Femur (tissue), 1 donor: ENCODE measurements at places on chromosomes 4 and X.

DNA sequence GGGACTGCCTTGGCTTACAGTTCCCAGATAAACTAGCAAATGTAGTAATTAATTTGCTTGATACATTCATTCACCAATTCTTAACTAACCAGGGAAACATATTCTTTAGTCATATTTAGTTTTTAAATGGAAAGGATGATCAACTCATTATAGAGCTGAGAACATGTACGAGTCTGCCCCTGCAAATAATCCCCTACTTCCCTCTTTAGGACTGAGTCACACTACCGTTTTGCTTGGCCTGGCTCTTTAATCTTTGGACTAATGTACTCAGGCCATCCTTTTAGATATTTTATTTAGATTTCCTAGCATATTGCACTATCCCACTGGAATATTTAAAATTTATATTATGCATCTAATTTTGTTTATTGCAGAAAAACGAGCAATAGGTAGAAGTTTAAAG, 105.5 kb upstream of the LCORL start:
- DNase-seq, result no peak

- DNase-seq, result no peak
Measured at GRCh38 chr4:105943234-105943633, 48.0 kb downstream of the NPNT start.

GRCh38 chr4:124118061-124118460, 594.5 kb downstream of the ANKRD50 start:
- no peak for DNase-seq

GRCh38 chrX:155757046-155757759, 123.9 kb upstream of the VAMP7 start:
- no peak for DNase-seq

- DNase-seq, result peak; percentile 72
Measured at GRCh38 chr4:185210102-185210981, 944 bp downstream of the SNX25 start.

GRCh38 chr4:143189528-143189927, 4.8 kb downstream of the USP38 start:
- DNase-seq, result no peak

DNA sequence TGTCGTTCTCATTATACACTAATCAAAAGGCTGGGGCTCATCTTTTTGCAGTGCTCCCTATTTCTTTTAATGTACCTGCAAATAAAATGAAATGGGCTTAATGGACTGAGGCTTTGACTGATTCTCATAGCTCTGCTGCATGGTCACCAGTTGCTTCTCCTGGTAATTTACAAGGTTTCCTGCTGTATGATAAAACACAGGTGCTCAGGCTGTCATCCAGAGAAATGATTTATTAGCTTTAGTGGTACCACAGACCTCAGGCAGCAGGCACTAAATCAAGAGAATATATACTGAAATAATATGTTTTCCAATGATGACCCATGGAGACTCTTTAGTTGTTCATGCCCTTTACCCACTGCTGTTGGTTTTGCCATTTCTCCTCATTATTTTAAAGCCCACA, 137.7 kb downstream of the C4orf33 start:
- no peak for DNase-seq

GRCh38 chr4:163665521-163666331, 171.2 kb downstream of the TMA16 start:
- DNase-seq, result no peak

- DNase-seq, result peak; percentile 64
Measured at GRCh38 chrX:15471028-15471427, 22.1 kb downstream of the PIR start.

DNA sequence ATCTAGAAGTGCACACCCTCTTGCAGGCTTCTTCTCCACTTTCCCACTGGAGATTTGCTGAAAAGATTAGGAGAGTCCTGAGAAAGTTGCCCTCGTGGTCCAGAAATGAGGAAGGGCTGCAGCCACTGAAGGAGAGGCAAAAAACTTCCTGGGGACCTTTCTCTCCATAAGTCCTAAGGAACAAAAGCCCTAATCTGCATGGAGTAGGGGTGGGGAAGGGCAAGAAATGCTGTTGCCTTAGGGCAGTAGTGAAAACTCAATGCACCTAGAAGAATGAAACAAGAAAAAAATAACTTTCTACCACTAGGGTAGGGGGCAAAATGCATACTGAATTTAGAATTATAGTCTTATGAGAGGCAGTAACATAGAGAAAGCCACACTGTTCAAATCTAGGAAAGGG, 1408.8 kb downstream of the PCDH19 start:
- DNase-seq, result no peak

- no peak for DNase-seq
Measured at GRCh38 chrX:31606771-31607170, 534.9 kb upstream of the FTHL17 start.

GRCh38 chrX:40097141-40097503, 636 bp downstream of the BCOR start:
- no peak for DNase-seq

GRCh38 chr4:21830272-21830671, 118.3 kb downstream of the KCNIP4 start:
- DNase-seq, result no peak

GRCh38 chrX:127943571-127943970, 108.6 kb downstream of the ACTRT1 start:
- no peak for DNase-seq

DNA sequence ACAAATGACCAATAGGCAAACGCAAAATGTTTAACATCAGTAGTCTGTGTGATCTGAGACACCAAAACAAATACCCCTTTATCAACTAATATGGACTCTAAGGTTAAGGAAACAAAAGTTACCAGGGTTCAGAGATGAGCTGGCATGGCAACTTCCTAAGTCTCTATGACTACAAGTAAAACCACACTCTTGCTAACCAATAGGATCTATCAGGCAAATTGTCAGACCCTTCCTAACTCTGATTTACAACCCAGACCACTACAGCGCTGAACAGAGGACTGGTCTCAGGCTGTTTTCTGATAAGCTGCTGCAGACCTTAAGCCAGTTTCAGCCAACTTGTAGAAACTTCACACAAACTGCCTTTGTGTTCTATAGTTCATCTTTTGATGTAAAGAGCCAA, 608.0 kb downstream of the TLL1 start:
- DNase-seq, result no peak

DNA sequence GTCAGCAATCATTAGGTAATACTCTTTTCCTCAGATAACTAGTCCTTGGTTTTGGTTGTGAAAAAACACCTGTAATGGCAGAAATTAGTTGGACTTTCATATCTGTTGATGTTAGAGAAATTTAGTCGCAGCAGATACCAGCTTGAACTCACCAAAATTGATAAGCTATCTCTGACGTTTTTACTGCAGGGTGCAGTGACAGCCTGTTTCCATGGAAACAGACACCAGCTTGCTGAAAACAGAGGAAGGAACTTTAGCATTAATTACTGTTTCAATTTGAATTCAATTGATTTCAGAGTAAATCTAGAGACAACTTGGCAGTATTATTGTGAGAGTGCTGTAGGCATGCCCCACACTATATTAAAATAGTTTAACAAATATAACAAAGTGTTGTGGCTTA, 246.5 kb downstream of the PPP1R2C start:
- no peak for DNase-seq

GRCh38 chr4:101282076-101282844, 65.1 kb downstream of the PPP3CA start:
- no peak for DNase-seq

GRCh38 chr4:132642016-132642817, 506.9 kb upstream of the PCDH10 start:
- DNase-seq, result peak; percentile 31

- DNase-seq, result peak; percentile 42
Measured at GRCh38 chr4:77089866-77090265, 14.1 kb upstream of the CCNI start.

GRCh38 chrX:44099366-44099765, 126.2 kb upstream of the NDP start:
- no peak for DNase-seq

DNA sequence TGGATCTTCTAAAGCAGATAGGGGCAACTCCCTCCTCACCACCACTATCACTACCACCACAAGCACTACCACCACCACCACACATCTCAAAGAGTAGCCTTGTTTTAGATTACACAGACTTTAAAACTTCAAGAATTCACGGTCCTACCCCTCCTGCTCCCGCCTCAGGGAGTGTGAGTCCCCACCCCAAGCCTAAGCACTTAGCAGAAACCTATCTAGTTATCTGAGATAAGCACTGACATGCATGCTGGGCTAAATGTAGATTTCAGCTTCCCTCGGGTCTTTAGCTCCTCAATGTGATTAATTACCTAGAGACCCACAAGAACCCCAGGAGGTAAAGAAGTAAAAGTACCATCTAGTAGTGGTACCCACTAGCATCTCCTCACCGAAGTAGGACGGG, 775 bp downstream of the AMOT start:
- no peak for DNase-seq

DNA sequence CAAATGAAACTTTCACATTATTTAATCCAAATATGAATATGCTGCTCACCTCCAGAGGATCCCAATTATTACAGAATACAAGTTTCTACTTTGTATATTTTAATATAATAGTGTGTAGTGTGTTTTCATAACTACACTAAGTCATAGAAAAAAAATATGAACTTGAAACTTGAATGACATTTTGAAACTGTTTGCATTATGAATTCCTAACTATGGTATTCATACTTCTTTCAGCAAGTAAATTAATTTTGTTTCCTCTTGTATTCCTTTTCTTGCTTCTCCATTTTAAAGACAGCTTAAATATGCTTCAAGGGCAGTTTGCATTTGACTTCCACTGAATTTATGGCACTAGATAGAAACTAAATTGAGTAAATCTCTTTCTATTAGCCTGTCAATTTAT, 177.1 kb downstream of the BMPR1B start:
- no peak for DNase-seq

DNA sequence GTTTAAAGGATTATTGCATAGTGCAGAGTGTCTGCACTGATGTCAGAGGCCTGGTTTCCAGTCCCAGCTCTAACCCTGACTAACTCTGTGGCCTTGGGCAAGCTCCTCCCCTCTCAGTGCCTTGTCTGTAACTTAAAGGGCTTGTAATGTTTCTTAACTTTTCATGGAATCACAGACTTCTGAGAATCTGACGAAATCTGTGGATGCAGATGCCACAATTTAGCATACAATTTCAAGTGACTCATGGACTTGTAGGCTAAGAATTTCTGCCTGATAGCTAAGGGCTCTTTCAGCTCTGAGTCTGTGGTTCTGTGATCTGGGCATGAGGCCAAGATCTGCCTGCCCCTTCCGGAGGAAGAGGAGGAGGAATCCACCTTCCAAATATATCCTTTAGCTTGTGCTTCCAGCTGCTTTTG, 236.9 kb downstream of the AR start:
- peak; percentile 85 for DNase-seq

- peak; percentile 31 for DNase-seq
Measured at GRCh38 chrX:43958529-43958928, 14.7 kb downstream of the NDP start.

GRCh38 chrX:113457719-113458118, 617.1 kb upstream of the AMOT start:
- no peak for DNase-seq

DNA sequence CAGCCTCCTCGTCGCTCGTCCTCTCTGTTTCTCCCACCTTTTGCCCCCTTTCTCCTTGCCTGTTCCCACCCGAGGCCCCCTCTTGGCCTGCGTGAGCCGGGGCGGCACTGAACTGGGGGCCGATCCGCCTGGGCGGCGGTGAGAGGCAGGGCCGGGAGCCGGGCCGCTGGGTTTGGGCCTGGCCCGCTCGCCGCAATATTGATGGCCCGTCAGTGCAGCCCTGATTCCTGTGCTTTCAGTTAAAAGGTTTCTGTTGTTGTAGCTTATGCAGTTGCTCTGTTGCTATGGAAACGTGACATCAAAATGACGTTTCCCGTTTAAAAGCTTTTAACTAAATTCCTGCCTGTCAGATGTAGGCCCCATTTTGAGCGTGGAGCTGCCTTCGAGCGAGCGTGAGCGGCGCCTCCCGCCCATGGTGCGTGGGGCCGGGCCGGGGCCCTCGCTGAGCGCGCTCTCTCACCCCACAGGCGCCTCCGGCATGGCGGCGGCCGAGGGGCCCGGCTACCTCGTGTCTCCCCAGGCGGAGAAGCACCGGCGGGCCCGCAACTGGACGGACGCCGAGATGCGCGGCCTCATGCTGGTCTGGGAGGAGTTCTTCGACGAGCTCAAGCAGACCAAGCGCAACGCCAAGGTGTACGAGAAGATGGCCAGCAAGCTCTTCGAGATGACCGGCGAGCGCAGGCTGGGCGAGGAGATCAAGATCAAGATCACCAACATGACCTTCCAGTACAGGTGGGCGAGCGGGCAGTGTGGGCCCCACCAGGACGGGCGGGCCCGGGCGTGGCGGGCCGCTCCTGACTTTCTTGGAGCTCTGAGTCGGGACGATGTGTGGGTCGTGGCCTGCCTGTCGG, at the start of gene MSANTD1:
Gene MSANTD1, plus strand, starts transcription at position 349 of the 851 bp plus-strand sequence. Its CDS starts 64 bp downstream, at position 413.
- DNase-seq, result peak; percentile 57

GRCh38 chr4:47427935-47428334, 35.6 kb downstream of the COMMD8 start:
- DNase-seq, result no peak

GRCh38 chr4:161926033-161926828, 237.6 kb downstream of the FSTL5 start:
- no peak for DNase-seq

DNA sequence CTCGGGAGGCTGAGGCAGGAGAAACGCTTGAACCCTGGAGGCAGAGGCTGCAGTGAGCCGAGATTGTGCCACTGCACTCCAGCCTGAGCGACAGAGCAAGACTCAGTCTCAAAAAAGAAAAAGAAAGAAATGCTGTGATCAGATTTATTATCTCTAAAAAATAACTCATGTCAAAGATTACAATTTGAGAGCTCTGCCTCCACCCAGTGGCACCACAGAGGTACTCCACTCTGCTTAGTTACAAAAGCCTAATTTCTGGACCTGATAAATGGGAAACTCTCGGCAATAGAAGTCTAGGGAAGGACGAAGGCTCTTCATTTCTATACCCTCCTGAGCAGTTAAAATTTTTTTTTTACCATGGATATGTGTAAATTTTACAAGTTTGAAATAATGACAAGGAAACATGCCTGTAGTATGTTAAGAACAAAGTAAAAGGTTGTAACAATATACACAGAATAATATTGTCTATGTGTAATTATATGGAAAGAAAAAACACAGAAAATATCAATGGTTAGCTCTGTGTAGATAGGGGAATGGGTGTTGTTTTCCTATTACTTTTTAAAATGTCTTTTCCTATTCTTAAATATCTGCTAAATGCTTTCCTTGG, 149.8 kb downstream of the STIM2 start:
- DNase-seq, result peak; percentile 62

DNA sequence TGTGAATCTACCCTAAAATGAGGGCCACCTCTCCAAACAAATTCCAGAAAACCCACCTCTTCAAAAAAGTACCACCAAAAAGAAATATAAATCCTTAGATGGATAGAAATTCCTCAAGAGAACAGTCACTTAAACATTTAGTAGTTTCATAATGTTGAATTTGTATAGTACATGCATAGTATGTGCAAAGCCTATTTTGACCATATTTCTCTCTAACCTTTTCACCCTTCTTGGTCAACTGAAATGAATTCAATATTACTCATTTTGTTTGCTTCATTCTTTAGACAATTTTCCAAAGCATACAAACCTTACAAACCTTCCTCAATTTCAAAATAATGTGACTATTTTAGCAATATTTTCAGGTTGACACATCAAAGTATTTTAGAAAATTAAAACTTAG, 4.1 kb downstream of the RHOXF1 start:
- DNase-seq, result no peak
